SK-N-SH (cell line): ENCODE measurements at places on chromosomes 6 and 20.

DNA sequence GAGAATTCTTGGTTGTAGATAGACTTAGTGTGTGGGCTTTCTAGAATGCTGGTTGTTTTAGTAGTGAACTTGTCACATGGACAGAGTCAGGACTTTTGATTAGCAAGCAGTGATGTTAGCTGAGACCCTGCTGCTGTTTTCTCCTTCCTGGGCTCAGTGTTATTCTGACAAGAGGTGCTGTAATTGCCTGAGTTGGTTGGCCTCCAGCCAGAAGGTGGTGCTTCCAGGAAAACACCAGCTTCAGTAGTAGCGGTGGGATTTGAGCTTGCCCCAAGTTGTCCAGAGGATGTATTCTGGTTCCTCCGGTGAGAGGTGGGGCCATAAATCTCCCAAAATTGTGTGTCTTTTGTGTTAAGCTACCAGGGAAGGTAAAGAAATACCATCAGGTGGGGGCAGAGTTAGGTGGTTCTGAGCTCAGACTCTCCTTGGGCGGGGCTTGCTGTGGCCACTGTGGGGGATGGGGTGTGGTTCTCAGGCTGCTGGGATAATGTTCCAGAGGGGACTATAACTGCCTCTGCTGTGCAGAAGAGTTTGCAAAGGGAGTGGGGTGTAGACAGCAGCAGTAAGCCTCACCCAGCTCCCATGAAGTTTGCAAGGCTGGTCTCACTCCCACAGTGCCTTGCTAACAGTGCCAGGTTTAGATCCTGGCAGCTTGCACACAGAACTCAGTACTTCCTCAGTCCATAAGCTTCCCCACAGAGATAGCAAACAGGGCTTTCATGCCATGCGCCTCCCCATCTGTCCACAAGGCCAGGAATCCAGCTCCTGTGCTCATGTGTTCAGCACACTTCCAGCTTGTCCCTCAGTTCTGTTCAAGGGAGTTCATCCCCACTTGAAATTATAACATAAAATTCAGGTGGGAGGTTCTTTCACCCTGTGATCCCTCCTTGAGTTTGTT is 278.4 kb upstream of the PTCHD4 start:
- no peak for DNase-seq

DNA sequence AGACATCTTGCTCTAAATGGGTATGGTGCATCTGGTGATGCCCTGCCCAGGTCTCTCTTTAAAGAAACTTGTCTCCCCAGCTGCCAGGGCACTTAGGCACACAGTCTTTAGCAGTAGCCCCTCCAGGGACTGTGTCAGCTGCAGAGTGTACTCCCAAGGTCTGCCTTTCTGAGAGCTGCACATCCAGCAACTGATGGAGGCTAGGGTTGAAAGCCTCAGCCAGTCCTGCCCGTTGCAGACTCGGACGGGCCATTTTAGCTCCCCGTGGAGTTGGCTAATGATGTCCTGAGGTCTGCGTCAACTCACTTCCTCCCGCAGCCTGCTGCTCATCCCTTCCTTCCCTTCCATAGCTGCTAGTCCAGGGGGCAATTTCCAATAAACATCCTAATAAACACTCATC is 381.8 kb downstream of the PTPRT start:
- DNase-seq, result no peak

DNA sequence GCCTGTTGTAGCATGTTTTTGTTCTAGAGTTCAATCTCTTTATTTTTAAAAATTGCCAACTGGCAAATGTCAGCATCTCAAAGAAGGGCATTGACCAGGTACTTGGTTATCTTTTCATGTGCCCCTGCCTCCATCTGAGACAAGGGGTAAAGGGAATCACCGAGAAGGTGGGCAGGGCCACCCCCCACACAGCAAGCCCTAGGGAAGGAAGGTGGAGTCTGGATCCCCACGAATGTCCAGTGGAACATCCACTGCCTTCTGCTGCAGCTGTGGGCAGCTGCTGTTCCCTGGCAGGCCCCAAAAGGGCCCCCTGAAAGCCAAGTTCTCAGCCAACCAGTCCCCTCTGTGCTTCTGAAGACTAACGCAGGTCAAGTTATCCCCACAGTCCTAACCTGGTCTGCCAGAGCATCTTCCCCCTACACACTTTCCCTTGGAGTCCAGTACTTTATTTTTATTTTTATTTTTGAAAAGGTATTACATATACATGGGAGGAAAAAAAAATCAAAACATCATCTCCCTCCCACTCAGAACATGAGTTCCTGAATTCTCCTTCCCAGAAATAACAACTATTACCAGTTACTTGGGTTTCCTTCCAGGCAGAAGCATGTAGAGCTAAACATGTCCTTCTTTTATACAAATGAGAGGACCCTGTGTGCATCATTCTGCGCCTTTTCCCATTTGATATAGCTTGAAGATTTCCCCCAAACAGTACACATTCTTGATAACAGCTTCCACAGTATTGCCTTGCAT is 253.7 kb downstream of the MAFB start:
- DNase-seq, result no peak

DNA sequence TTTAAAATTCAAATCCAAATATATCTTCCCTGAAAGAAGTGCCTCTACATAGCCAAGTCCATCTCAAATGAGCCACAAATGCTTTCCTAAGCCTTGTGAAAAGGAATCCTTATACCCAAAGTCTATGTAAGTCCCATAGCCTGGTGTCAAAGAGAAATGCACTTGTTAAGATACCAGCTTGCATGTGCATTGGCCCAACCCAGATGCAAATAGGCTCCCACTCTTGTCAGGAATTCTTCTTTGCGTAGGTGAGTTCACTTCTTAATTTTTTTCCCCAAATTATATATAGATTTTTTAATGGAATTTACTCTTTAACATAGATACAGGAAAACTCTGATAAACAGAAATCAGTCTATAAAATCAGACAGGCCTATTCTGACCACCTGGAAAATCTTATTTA is 105.6 kb downstream of the RALGAPA2 start:
- no peak for DNase-seq

- DNase-seq, result no peak
These were observed 280.9 kb downstream of the CDH26 start for GRCh38 chr20:60238992-60239660.

DNA sequence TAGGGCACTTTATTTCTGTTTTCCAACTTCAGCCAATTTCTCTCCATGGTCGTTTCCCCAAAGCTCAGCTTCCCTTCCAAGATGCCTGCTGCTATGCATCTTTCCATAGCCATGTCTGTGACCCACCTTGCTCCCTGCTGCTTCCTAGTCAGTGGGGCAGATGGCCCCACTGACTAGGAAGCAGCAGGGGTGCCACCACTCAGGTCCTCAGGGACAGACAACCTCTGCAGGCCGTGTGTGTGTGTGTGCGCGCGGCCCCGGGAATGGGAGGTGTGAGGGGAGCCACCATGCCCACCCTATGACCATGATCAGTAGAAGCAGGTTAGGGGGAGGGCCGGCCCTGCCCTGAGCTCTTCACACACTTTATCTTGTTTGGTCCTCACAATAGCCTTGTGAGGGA is 2.7 kb upstream of the IP6K3 start:
- no peak for DNase-seq

DNA sequence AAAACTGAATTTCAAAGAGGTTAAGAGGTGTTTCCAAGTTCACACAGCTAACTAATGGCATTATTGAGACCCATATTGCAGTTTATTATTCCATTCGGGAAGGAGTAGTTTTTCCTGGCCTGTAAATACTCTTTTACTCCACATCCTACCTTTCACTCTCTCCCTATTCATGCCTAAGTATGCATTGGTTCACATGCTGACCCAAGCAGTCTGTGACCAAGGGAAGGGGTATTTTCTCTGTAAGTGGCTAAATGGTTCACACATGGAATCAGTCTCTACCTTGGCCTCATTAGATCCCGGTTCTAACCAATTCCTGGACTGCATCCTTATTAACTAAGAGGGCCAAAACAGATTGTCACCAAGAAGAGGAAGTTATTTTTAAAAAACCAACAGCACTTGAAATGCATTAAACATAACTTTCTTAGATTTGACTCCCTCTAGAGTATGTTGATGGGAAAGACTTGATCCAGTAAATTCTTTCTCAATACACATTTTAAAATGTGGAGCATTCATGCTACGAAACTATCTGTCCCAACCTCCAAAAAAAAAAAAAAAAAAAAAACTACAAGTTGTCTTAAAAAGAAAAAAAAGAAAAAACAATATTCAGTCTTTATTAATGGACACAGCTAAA is 17.8 kb upstream of the RSPO3 start:
- DNase-seq, result no peak

DNA sequence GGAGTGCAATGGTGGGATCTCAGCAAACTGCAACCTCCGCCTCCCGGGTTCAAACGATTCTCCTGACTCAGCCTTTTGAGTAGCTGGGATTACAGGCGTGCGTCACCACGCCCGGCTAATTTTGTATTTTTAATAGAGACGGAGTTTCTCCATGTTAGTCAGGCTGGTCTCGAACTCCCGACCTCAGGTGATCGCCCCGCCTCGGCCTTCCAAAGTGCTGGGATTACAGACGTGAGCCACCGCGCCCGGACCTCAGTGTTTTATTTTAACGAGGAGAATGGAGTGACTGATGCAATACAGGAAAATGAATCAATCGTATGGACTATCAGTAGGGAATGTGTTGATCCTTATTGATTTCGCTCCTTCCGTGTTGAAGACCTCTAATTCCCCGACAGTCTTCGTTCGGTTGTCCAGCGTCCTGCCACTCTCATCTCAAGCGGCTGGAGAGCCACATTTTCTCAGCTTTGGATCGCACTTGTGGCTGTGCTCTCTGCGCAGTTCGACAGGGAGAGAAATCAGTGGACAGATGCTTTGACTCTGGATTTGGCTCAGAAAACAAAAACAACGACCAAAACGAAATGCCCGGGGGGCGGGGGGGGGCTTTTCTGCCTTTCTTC is 166.2 kb downstream of the TRIM27 start:
- no peak for DNase-seq

DNA sequence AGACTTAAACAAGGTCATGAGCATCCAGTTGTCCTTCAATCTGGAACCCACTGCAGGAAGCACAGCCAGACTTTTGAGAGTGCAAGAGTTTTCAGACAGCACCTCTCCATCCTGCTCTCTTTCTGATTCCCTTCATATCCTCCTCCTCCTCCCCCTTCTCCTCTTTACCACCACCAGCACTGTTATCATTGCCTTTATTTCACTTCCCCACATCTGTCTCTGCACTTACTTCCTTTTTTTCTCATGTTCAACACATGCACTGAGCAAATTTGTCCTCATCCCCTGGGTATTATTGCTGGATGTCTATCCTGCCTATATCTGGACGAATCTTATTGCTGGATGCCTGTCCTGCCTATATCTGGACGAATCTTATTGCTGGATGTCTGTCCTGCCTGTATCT is 554.8 kb downstream of the DHX35 start:
- no peak for DNase-seq

DNA sequence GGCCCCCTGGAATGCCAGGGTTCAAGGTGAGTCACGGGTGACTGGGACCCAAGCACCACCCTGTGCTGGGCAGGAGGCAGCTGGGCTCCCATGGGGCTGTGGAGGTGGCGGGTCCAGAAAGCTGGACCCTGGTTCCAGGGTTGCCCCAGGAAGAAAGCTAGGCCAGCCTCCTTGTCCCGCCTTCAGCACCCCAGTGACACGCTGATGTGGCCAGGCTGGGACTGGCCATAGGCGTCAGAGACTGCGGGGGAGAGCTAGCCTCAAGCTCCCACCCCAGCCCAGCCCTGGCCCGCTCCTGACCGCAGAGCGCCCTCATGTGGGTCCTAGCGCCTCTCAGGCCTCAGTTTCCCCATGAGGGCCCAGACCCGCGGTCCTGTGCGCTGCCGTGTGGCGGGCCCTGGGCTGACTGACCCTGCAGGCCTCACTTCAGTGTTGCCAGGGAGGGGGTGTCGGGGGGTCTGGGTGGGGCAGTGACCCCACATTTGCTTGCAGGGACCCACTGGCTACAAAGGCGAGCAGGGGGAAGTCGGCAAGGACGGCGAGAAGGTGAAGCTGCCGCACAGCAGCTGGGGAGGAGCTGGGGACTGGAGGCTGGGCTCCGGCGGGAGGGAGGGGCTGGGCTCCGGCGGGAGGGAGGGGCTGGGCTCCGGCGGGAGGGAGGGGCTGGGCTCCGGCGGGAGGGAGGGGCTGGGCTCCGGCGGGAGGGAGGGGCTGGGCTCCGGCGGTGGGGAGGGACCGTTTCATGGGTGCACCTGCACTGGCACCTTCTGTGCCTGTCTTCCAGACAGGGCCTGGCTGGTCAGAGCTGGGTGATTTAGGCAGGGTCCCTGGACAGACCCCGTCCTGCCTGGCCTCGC is 7.9 kb downstream of the COL9A3 start:
- peak; percentile 85 for DNase-seq

DNA sequence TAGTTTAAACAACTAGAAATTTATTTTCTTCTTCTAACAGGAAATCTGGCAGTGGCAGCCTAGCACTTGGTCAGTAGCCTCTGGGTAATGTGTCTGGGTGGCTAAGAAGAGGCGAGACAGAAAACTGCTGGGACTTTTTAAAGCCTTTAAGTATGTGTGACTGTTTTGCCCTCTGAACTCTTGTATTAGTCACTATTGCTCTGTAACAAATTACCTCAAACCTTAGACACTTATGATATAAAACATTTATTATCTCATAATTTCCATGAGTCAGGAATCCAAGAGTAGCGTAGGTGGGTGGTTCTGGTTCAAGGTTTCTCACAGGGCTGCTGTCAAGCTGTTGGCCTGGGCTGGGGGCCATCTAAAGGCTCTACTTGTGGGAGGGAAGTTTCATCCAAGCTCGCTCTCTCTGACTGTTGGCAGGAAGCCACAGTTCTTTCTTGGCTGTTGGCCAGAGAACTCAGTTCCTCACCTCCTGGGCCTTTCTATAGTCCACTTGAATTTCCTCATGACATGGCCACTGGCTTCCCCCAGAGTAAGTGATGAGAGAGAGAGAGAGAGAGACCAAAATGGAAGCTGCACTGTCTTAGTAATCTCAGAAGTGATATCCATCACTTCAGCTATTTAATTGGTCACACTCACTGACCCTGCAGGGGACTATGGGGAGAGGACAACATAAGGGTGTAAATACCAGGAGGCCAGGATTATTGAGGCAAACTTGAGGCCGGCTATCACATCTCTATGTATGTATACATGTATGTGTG is 17.4 kb upstream of the TBC1D22B start:
- DNase-seq, result peak; percentile 41

DNA sequence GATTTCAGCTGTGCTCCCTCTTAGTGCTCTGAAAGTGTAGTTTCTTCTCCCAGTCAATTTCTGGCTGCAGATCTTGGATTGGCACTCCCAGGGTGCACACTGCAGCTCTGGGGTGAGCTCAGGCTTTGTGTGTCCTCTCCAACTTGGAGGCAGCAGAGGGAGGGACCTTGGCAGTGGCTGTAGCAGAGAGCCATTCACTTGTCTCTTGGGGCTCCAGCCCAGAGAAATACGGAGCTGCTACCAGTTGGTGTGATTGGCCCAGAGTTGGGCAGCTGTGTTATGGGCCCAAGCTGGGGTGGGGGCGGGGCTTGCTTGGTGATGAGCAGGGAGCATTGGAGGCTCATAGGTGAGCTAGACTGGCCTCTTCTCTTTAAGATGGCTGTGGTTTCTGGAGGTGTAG is 65.9 kb downstream of the KLHL32 start:
- DNase-seq, result no peak
